HT1080 (cell line): ENCODE measurements at places on chromosomes 6 and 20.

GRCh38 chr6:10441004-10441654 is 26.3 kb upstream of the TFAP2A start:
- peak; percentile 94 for DNase-seq

DNA sequence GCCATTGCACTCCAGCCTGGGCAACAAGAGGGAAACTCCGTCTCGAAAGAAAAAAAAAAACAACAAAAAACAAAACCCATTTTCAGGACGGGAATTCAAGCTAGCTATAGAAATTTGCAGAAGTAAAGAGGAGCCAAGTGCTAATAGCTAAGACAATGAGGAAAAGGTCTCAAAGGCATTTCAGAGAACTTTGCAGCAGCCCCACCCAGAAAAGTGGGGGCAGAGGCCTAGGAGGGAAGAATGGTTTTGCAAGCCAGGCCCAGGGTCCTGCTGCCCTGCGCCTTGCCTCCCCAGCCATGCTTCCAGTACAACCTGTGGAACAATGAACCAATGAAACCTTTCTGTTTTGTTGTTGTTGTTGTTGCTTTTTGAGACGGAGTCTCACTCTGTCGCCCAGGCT is 38.3 kb upstream of the SAMHD1 start:
- DNase-seq: no peak

DNA sequence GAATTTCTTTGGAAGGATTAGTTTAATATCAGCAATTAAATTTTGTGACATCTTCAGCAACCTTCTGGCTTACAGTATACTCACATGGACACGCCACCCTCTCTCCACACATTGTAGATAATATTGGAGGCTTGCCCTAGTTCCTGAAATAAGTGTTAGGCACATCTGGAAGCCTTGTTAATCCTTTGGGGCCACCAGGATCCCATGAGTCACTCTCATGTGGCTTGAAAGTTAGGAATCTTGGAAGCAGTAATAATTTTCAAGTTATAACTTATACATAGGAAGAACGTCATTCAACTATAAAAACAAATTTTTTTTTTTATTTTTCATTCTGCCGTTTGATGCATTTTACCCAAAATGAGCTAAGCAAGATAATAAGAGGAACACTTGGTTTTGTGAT is 20.5 kb downstream of the LAMA4 start:
- DNase-seq: peak; percentile 53

GRCh38 chr6:156126535-156126934 is 650.6 kb upstream of the ARID1B start:
- DNase-seq: no peak

DNA sequence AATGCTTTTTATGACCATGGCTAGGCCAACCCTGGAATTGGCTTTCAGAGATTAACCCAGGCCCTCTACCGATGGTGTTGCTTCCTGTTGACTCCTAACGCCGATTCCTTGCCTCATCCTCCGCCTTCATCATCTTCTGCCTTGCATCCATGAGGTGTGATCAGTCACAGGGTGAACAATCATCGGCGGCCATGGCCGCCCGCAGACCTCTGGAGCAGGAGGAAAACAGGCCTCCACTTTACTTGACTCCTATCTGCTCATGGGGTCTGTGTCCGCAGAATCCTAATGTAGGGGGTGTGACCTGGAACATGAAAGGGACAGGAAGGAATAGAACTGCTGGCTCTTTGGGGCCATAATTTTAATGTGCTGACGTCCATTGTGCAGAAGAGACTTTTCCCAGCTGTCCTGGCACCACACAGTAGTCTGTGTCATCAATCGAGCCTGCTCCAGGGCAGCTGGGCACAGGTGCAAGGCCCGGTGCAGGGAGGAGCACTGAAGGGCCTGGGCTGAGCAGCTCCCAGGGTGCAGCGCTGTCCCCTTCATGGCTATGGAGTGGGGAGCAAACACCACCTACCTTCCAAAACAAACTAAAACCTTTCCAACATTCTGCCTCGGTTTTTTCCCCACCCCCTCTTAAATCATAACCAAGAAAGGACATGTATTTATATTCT is 8.0 kb downstream of the SLC22A3 start:
- no peak for DNase-seq

DNA sequence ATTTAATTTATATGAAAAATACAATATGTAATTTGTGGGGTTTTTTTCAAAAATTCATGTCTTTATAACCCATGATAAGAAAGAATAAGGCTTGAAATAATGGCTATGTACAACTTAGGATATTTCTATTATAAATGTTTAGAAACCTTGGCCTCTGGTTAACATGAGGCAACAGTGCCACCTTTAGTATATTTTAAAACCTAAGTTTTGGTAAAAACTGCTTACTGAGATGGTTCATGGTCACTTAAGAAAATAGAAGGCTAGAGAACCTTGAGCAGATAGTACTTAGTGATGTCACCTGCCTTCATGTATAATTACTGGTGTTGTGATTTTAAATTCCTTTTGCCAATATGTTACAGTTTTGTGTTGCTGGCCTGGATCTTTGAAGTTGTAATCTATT is 176.4 kb downstream of the ADGB start:
- peak; percentile 10 for DNase-seq
